ENCODE measurements at places on chromosomes 12 and 14. TPM values are rescaled to one million over a fixed set of nuclear protein-coding genes. Genes with fewer than 3 reads are reported as not detected.

DNA sequence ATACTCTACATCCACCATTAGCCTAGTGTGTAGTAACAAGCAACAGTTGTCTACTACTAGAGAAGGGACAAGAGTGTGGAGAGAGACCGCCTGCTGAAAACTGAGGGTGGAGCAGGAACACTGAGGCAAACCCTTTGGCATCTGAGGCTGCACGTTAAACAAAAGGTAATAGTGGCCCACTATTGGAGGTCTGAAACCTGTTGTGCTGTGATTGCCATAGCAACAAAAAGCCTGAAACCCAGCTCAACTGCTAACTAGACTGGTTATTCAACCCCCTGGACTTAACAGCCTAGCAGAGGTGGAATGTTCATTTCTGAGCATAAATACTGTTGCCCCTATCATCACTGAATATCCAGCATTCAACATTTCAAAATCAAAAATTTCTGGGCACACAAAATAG lies 43.0 kb downstream of the PPP4R4 start:
- no peak for DNase-seq

DNA sequence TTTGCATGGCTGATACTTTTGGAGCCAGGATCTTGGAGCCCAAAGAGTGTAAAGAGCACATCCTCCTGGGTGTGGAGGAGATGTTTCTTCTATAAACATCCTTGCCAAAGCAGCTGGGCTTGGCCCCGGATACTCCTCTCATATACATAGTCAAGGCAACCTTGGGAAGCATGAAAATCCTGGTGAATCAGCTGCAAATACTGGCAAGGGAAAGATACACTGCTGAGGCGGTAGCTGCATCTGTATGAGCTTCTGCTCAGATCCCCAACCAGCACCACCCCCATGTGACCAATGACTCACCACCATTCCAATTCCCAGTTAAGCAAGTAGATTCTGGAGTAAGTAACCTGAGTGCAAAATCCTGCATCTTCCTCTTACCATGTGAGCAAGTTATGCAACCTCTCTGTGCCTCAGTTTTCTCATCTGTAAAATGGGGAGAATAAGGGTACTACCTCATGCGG lies 567.4 kb downstream of the MED13L start:
- DNase-seq = no peak

GRCh38 chr14:90722590-90722989 lies 93.6 kb downstream of the TTC7B start:
- no peak for DNase-seq

GRCh38 chr14:84127495-84127894 lies 1402.4 kb upstream of the FLRT2 start:
- no peak for DNase-seq

DNA sequence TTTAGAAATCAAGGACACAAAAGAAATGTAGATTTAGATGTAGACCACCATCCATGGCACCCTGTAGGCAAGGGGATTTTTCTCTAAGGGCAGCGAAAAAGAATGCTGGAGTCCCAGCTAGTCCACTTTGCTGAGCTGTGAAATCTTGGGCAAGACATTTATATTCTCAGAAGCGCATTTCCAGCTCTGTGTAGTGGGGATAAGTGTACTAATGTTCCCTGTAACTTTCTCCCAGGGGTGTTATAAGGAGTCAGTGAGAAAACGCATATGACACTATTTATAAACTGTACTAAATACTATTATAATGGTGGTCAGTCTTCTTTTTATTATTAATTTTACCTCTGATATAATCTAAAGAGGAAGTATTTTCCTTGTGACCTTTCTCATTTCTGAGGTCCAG lies 133.4 kb upstream of the FRMD6 start:
- DNase-seq = no peak

- no peak for DNase-seq
These were observed 176.4 kb upstream of the TMTC1 start for GRCh38 chr12:29960122-29960521.

- DNase-seq = no peak
These were observed 48.2 kb upstream of the DAAM1 start for GRCh38 chr14:59140106-59140843.

GRCh38 chr12:10562306-10562933 lies 51.0 kb downstream of the MAGOHB start:
- no peak for DNase-seq

- no peak for DNase-seq
These were observed 5.0 kb downstream of the CREBL2 start for GRCh38 chr12:12616512-12617310.

DNA sequence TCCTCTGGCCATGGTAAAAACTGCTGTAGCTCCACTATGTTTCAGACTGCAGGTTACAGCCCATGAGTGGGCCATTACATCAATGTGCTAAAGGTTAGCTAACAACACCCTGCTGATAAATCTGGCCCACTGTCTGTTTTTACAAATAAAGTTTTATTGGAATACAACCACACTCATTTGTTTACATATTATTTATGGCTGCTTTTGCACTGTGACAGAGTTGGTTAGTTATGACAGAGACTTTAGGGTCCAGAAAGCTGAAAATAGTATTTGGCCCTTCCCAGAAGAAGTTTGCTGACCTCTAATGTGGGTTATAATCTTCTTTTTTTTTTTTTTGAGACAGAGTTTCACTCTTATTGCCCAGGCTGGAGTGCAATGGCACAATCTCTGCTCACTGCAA lies 134.2 kb upstream of the PWP1 start:
- DNase-seq = no peak

GRCh38 chr14:35999294-35999693 lies 173.2 kb downstream of the BRMS1L start:
- no peak for DNase-seq

- DNase-seq = no peak
These were observed 1.9 kb downstream of the BCL7A start for GRCh38 chr12:122023339-122024131.

DNA sequence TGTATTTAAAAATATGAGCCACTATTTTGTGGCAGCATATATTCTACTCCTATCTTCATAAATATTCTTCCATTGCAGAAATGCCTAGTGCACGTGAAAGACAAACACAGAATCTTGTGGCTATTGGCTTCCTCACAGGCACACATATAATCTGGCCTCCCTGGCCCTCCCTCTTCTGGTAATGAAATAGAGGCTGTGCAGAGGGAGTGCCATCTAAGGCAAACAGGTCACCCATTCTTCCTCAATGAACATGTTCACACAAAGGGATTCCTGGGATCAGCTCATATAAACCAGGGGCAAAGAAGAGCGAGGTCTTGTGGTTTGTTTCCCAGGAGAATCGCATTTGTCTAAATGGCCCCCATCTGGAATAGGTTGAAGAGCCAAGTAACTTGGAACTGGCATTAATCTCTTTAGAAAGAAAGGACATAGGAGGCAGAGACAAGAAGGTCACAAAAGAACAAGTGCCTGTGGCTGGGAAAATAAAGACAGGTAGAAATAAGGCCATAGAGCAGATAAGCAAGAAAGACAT lies 171.6 kb upstream of the PTPRQ start:
- DNase-seq = no peak

DNA sequence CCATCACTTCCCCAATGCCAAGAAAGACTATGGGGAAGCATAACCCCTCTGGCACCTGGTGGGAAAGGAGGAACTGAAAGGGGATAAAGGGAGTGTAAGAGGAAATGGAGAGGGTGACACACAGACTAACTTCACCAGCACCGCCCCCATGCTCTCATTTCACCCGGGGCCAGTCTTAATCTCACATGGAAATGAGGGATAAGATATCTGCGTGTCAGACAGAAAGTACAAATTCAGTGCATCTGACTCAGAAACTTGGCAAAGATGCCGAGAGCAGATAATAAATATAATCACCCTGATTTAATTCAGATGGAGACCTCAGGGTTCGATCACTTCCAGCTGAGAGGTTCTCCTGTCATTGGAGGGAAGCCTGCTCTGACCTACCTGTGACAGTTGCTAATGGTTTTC lies 191.6 kb downstream of the DUSP6 start:
- DNase-seq = no peak

DNA sequence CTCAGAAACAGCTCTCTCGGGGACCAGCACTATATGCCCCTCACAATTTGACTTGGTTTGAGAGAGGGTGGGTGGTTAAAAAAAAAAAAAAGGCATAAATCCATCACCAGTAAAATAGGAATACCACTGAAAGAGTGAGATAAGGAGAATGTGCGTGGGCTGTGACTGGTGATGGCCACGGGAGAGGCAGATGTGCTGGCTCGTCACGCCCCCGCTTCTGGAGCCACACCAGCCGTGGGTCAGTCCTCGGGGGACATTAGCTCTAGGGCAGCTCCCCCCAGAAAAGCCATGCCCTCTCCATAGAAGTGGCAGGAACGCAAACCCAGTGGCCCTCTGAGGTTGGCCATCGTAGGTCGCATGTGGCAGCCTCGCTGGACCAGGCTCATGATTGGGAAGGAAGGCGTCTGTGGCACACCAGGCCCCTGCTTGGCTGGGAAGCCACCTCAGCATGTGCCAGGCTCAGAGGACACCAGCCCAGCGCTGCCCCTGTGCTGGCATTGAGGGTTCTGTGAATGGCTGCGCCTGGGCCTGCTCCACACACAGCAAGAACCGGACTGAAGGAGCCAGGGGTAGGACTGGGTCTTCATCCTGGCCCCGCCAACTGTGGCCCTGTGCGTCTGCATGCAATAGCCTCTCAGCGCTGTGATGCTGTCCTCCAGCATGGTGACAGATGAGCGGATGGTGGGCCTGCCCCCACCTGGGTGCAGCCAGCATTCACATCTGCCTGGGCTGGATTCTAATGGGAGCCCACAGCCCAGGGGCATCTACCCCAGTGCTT lies 110.5 kb downstream of the PIWIL1 start:
- no peak for DNase-seq

DNA sequence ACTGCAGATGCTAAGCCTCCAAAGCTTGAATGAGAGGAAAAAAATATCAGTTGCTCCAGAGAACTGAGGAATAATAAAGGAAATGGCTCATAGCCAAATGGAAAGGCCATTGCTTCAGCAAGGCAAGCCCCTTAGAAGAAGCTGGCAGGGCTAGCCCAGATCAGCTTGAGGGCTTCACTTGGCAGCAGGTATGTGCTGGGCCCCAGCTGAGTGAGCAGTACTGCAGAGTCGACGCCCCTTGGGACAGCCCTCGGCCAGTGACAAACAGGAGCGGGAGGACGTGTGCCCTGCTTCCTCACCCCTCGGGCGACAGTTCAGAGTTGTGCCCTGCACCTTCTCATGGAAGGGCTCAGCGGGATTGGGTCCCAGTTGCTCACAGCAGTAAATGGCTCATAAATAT lies 1031.2 kb upstream of the TMEM132C start:
- DNase-seq = no peak

- no peak for DNase-seq
These were observed 217.8 kb downstream of the TMEM117 start for GRCh38 chr12:44053549-44054127.

GRCh38 chr12:94643606-94644005 lies 6.8 kb downstream of the TMCC3 start:
- no peak for DNase-seq

- DNase-seq = no peak
These were observed 24.7 kb downstream of the BDKRB2 start for GRCh38 chr14:96229315-96229714.

The DNAJC22 gene
- 0.16 TPM for total RNA-seq

The LRRC10 gene
- not detected for total RNA-seq

The PPP1R3E gene
- 16.6 TPM for total RNA-seq

The P2RX4 gene
- total RNA-seq = 22.8 TPM

The RIPK3 gene
- 14.3 TPM for total RNA-seq

The DENND5B gene
- total RNA-seq = 0.93 TPM

The THTPA gene
- total RNA-seq = 14.5 TPM

The CCDC85C gene
- total RNA-seq = 7.4 TPM

The CD163 gene
- total RNA-seq = not detected

The KCNJ8 gene
- not detected for total RNA-seq
